ENCODE measurements at places on chromosomes 16 and 17. TPM values are rescaled to one million over a fixed set of nuclear protein-coding genes. Genes with fewer than 3 reads are reported as not detected.

NR1D1 gene
- polyA plus RNA-seq: 10.4 TPM

- DNase-seq: peak; percentile 24
- peaks cover 6% of the 10 kb centered on the region for H3K4me1 ChIP-seq
Measured at GRCh38 chr16:4142268-4142667, 26.0 kb upstream of the ADCY9 start.

DNA sequence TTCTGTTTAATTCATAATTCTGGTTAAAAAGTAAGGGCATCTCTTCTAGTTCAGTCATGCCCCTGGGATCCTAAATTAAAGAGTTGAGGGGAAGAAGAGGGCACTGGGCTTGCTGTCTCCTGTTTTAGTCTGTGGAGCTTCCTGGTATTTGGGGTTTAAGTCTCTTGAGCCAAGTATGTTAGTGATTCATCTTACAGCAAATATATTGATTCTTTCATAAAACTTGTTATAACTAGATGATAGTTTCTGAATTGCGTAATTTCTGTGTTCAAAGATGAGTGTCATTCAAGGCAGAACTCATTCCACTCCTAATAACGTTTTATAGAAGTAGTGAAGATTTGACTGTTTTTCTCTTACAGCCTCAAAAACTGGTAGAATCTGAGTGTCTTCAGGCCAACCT is 1.7 kb downstream of the TXNDC17 start:
- H3K27me3 ChIP-seq: no peaks in the 10 kb centered on the region
- no peak overlapping the region for H3K27ac ChIP-seq
- H3K36me3 ChIP-seq: peaks cover 12% of the 10 kb centered on the region
- peaks cover 29% of the 10 kb centered on the region for H3K4me1 ChIP-seq
- no peak overlapping the region for H3K4me3 ChIP-seq

DNA sequence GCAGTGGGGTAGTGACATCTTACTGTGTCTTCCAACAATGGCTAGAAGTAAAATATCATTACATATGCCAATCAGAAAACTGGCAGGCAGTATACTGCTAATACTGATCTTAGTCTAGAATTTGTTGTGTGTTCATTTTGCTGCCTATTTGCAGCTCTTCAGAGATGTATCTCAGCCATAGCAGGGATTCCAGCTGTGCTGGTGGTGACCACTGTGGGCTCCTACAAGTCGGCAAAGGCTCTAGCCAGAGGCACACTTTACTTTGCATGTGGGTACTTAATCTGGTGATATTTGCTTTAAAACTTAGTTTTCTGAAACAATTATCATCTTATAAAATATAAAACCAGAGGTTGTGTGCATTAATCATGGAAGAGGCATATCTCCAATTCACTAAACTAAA is 70.0 kb downstream of the TMC6 start:
- H3K4me1 ChIP-seq: peaks cover 4% of the 10 kb centered on the region
- H3K27me3 ChIP-seq: no peaks in the 10 kb centered on the region
- no peak overlapping the region for H3K27ac ChIP-seq
- no peak for DNase-seq
- peaks cover 8% of the 10 kb centered on the region for H3K36me3 ChIP-seq

- no peak overlapping the region for H3K4me3 ChIP-seq
- peaks cover 3% of the 10 kb centered on the region for H3K27me3 ChIP-seq
- H3K36me3 ChIP-seq: no peaks in the 10 kb centered on the region
- peaks cover 14% of the 10 kb centered on the region for H3K4me1 ChIP-seq
Measured at GRCh38 chr17:74979408-74980146, 7.0 kb upstream of the HID1 start.

DNA sequence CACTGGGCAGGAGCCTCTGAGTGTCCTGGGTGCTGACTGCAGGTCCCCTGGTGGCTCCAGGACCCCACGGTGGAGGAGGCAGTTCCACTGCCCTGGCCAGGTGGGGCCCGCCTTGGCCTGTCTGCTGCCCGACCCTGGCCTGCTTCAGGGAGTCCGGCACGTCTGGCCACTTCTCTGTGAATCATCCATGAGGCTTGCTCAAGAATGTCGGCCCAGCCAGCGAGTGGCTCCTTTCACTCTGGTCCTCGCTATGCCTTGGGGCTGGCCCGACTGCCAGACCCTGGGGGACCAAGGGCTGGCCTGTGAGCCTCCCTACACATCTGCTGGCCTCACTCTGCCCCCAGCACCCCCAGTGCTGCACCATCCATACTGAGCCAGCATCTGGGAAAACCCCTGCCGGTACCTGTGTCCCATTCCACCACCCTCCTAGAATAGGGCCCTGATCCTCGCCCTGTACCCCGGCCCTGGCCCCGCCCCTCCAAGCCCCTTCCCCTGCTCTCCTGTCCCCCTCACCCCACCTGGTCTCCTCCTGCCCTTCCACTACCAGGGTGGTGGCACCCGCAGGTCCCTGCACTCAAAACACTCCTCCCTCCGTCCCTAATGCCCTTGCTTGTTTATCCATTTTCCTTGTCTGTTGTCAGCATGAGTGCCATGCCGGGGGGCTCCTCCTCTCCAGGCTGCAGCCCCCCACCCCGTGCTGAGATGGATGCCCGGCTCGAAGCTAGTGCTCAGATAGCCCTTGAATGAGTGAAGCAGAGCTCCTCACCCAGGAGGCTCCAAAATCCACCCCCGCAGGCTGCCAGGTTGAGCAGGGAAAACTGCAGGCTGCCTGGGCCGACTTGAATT is 35.5 kb downstream of the ADCY7 start:
- H3K27ac ChIP-seq: no peak overlapping the region
- DNase-seq: no peak
- H3K4me3 ChIP-seq: no peak overlapping the region
- H3K27me3 ChIP-seq: no peaks in the 10 kb centered on the region

- H3K27ac ChIP-seq: no peak overlapping the region
- no peaks in the 10 kb centered on the region for H3K27me3 ChIP-seq
- H3K4me3 ChIP-seq: no peak overlapping the region
- H3K36me3 ChIP-seq: no peaks in the 10 kb centered on the region
Measured at GRCh38 chr17:33385713-33386112, 92.6 kb upstream of the ASIC2 start.

CBLN1 gene
- not detected for polyA plus RNA-seq

DNA sequence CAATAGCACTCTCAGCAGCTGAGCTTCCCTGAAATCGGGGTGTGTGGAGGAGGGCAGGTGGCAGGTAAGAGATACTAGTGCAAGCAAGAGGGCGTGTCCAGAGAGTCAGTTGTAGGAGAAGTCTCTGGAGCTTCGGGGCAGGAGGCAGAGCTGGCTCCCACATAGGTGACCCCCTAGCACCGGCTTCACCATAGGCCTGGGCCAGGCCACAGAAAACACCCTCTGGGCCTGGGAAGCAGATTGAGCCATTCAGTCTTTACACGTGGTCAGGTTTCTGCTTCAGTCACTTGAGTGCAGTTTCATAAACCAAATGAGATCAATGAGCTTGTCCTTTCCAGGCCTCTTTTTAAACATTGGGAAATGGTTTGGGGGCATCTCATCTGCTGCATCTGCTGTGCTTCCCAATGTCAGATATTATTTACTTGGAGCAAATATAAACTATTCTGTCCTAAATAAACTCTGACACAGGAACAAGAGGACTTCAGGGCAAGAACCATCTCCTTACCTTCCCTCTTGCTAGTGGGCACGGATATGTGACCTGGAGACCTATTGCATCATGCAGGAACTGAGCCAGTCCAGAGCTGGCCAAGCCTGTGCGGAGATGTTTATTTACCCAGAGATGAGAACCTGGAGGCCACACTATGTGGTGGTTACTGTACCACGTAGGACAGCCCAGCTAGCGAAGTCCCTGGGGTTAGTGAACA is 16.1 kb downstream of the CCR7 start:
- no peak overlapping the region for H3K4me3 ChIP-seq
- DNase-seq: no peak
- peaks cover 4% of the 10 kb centered on the region for H3K36me3 ChIP-seq
- H3K4me1 ChIP-seq: peaks cover 92% of the 10 kb centered on the region
- no peaks in the 10 kb centered on the region for H3K27me3 ChIP-seq
- no peak overlapping the region for H3K27ac ChIP-seq

DNA sequence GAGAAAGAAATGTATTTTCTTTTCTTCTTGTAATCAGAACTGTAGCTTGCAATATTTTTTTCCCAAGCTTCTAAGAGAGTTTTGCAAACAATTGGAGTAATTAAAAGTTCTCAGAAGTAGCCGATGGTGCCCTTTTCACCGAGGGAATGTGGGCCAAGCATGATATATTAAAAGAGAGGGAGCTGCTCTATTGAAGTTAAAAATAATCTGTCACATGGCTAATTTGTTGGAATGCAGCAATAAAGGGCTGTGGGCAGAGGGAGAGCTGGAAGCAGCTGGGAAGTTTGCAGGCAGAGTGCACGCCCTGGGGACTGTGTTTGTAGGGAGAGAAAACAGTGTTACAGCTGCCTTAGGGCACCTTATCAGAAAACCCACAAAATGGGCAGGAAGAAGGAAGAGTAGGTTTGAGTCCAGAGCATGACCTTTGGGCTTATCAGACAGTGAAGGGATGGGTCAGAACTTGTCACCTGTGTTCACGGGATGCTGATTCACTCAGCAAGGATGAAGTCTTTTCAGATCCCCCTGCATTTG is 18.5 kb upstream of the TERF2 start:
- no peaks in the 10 kb centered on the region for H3K36me3 ChIP-seq
- H3K4me1 ChIP-seq: no peaks in the 10 kb centered on the region
- H3K27ac ChIP-seq: no peak overlapping the region
- DNase-seq: no peak

DNA sequence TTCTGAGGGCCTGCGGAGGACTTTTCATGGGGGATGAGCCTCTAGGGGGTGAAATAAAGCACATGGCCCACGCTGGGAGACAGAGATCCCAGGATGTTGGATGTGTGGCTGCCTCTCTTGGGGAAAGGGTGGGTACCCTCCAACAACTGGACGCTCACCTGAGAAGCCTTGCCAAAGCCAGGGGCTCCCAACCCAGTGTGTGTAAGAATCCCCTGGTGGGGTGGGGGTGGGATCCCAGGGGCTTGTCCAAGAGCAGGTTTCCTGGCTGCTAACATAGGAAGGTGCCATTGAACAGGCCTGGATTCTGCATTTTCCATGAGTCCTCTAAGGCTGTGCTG is 587 bp downstream of the SNX20 start:
- peak overlapping the region; percentile 74 for H3K27ac ChIP-seq
- peaks cover 87% of the 10 kb centered on the region for H3K4me1 ChIP-seq
- no peaks in the 10 kb centered on the region for H3K27me3 ChIP-seq
- peak overlapping the region; percentile 89 for H3K4me3 ChIP-seq
- DNase-seq: no peak

DNA sequence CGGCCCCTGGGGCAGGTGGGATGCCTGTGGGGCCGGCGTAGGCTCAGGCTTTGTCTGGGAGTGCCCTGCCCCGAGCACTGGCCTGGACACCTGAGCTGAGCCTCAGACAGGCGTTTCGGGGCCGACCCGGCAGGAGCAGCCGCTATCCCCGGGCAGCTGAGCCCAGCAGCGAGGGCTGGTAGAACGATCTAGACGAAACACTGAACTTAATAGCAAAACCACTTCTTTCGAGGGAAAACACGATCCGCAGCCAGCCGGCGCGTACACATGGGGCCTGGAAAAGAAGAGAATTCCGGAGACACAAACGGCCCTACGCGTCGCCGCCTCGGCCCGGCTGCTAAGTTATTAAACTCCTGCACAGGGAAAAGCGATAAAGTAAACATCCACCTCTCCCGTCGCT is 22.0 kb upstream of the SSTR5 start:
- H3K36me3 ChIP-seq: no peaks in the 10 kb centered on the region
- H3K4me1 ChIP-seq: no peaks in the 10 kb centered on the region
- no peak overlapping the region for H3K27ac ChIP-seq
- H3K4me3 ChIP-seq: no peak overlapping the region
- no peak for DNase-seq

DNA sequence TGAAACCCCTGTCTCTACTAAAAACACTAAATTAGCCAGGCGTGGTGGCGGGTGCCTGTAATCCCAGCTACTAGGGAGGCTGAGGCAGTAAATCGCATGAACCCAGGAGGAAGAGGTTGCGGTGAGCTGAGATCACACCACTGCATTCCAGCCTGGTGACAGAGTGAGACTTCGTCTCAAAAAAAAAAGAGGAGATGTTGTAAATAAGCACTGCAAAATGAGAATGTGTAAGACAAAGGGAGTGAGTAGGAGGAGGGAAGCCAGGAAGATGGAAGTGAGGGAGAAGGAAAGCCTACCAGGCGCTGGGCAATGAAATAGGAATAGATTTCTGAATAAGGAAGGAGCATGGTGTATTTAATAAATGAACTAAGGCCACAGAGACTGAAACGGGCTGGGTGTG is 8.7 kb upstream of the PRPF8 start:
- H3K27ac ChIP-seq: no peak overlapping the region
- no peak for DNase-seq
- H3K36me3 ChIP-seq: no peaks in the 10 kb centered on the region
- H3K4me1 ChIP-seq: no peaks in the 10 kb centered on the region
- H3K27me3 ChIP-seq: no peaks in the 10 kb centered on the region

DNA sequence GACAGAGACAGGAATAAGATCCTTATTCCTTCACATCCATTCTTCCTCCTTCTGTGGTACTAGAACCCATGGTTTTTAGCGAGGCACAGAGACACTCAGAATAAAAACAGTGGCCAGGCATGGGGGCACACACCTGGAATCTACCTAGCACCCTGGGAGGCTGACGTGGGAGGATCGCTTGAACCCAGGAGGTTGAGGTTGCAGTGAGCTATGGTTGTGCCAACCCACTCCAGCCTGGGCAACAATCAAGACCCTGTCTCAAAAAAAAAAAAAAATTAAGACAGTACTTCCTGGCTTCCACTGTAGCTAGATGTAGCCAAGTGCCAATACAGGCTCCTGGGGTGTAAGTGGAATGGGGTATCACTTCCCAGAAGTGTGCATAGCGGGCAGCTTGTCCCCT is 7.4 kb upstream of the SPNS1 start:
- H3K36me3 ChIP-seq: peaks cover 25% of the 10 kb centered on the region
- no peaks in the 10 kb centered on the region for H3K27me3 ChIP-seq
- no peak overlapping the region for H3K4me3 ChIP-seq
- no peak overlapping the region for H3K27ac ChIP-seq
- DNase-seq: no peak

OR4D1 gene
- 1.7 TPM for polyA plus RNA-seq

TBC1D28 gene
- polyA plus RNA-seq: not detected

CRISPLD2 gene
- polyA plus RNA-seq: 0.05 TPM

DNA sequence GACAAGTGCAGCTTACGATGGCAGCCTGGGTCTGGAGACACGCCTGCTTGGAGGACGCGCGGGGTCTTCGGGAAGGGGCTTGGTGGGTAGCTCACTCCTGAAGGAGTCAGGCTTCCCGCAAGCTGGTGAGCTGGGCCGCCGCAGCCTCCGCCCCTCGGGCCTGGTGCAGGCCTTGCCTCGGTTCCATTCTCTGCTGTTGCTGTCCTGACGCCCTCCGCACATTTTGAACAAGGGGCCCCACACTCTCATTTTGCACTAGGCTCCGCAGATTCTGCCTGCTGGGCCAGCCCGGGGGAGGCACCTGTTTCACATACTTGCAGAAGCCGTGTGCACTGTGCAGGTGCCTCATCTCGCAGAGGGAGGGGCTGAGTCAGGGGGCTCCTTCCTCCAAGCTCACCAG is 31.9 kb upstream of the CBX4 start:
- H3K36me3 ChIP-seq: no peaks in the 10 kb centered on the region
- no peak for DNase-seq
- H3K4me1 ChIP-seq: no peaks in the 10 kb centered on the region
- H3K27me3 ChIP-seq: no peaks in the 10 kb centered on the region
- no peak overlapping the region for H3K4me3 ChIP-seq
